ENCODE measurements at places on chromosomes 4 and X.
A peak's percentile ranks its signal among the peaks of the same experiment; 100 is the strongest.

GRCh38 chr4:34950926-34951325 lies 1293.4 kb downstream of the ARAP2 start:
- peak; percentile 14 for DNase-seq

DNA sequence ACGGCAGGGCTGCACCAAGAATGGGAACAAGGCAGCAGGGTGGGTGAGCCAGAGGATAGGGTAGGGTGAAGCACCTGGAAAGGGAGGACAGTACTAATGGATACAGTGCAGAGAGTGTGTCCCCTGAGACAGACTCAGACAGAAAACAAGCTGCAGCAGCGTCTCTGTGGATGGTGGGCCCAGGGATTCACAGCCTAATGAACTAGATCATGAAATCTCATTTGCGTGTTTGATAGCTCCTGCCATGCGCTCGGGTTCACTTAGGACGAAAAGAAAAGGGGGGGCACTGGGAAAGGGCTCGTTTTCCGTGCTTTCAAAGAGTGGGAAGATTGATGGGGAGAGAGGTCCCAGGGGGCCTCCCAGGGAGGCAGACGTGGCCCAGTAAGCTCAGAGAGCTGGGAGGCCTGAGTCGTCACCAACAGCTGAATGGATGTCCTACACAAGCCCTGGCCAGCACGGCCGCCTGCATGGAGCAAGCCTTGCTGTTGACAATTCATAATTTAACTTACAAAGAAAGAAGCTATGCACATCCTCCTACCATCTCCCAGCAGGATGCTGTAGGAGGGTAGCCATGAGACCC lies 446.9 kb downstream of the BCOR start:
- peak; percentile 24 for DNase-seq

GRCh38 chrX:119132316-119132715 lies 4.7 kb upstream of the KIAA1210 start:
- no peak for DNase-seq

DNA sequence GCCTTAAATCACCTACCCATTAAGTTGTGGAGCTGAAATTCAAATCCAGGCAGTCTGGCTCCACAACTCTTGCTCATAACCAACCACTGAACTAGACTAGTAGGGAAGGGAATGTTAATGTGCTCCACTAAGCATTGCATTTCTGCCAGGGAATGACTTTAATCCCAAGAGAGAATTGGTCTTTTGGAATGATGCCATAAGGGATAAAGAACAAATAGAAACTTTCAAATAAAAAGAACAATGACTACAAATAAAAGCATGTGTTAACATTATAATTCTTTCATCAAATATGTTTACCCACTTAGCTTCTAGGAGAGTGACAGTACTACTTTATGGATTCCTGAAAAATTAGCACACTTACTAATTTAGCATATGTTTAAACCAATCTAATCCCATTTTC lies 905.9 kb downstream of the CENPC start:
- no peak for DNase-seq

GRCh38 chr4:178385481-178385880 lies 943.2 kb upstream of the AGA start:
- no peak for DNase-seq

- DNase-seq, result no peak
These were observed 234.7 kb downstream of the LDB2 start for GRCh38 chr4:16663732-16664131.

GRCh38 chr4:74555843-74556242 lies 110.9 kb downstream of the AREG start:
- DNase-seq, result no peak

- no peak for DNase-seq
These were observed 224.7 kb downstream of the MID1 start for GRCh38 chrX:10395643-10396042.

DNA sequence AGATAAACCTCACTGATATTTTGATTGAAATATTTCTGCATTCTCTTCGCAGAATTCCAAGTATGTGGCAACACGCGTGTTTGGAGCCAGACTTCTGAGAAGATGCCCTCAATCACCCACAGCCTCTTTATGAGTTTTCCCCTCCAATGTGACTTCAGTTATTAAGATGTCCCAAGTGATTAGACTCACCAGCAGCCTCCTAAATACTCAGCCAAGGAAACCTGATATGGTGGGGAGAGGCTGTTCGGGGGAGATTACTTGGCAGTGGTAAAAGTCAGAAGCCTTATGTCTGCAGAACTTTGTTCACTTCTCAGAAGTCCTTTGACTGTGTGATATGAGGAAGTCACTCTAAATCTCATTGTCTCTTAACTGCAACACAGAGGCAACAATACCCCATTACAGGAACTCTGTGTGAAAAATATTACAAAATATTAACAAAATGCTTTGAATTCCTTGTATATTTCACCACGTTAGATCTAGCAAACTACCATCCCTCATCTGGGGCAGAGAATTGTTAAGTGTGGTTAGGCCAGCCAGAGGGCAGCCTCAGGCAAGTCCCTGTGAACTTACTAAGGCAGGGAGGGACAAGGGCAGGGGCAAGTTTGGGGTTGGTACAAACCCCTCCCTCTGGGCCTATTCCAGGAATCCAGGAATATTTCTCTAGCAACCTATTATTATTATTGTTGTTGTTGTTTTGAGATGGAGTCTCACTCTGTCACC lies 151.4 kb upstream of the USP9X start:
- DNase-seq, result peak; percentile 46

DNA sequence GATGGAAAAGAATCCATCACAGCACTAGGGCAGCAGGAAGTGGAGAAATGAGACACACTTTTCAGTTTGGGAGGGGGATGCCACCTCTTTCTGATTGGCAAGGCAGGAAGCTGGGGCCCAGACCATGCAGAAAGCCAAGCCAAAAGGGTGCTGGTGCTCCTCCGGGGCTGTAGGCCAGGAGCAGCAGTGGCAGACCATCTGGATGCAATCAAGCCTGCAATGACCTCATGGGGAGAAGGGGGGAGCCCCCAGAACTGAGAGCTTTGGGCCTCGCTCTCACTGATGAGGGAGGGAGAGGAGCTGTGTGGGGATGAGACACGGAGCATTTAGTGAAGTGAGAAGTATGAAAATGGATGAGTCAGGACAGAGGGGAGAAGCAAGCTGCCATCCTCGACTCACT lies 141.3 kb upstream of the NALF2 start:
- DNase-seq, result peak; percentile 30

- no peak for DNase-seq
These were observed 1.1 kb upstream of the CYTL1 start for GRCh38 chr4:5020341-5020740.

DNA sequence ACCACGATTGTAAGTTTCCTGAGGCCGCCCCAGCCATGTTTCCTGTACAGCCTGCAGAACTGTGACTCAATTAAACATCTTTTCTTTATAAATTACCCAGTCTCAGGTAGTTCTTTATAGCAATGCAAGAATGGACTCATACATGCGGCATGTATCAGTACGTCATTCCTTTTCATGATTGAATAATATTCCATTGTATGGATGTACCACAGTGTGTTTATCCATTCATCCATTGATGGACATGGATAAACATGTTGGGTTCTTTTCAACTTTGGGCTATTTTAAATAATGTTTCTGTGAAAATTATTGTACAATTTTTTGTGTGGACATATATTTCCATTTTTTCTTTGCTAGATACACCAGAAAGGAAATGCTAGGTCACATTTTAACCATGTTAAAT lies 99.2 kb upstream of the IGSF1 start:
- no peak for DNase-seq

DNA sequence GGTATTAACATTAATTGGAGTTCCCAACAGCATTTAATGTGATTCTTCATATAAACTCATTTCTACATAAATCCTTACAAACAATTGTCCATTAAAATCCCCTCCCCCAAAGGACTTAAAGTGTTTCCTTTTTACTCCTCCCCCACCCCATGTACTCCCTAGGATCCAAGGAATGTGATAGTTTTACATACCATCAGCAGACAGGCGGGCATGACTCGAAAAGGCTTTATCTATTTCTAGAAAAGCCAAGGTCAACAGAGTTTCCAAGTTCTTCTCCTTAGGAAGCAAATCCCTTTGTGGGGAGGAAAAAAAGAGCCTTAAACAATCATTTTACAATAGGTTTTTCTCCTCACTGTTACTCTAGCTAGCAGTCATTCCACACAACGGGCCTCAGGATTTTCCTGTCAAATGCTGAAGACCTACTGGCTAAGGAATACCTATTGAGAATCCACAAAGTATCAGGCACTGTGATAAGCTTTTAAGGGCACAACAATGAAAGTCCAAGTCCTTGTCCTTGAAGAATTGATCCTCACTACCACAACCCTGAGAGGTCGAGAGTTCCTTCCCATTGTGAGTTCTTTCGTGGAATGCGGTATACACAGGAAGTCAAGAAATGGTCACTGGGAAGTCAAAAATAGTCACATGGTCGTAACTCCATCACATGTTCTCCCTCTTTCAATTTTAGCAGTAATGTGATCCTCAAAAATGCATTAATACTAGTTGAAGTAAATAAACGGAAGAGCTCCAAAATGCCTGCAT lies 7.2 kb downstream of the PPM1K start:
- no peak for DNase-seq

DNA sequence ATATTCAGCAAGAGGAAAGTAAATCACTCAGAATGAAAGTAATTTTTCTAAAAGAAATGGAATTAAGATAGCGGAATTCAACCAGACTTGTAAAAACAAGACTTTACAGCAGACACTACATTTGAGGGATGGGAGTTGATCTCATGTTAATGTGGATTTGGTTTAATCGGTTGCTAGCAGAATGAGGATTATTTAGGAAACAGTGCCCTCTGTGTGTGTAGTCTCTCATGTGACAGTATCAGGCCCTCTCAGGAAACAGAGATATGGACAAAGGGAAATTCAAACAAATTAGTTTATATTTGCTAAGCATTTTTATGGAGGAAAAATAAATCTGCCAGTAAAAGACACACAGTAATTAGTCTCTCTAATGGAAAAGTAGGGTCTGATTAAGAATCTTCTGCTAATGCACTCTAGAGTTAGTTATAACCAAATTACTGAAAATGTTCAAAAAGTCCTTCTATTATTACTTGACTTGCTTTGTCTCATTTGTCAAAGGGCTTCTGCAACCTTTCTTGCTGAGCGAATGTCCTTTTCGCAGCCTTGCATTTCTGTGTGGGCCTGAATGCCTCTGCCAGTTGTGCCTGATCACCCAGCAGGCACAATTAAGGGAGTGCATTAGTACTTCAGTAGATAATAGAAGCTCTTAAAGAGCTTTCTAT lies 1282.3 kb upstream of the TENM3 start:
- DNase-seq, result peak; percentile 26

GRCh38 chr4:152564336-152564735 lies 28.4 kb upstream of the FBXW7 start:
- DNase-seq, result no peak

DNA sequence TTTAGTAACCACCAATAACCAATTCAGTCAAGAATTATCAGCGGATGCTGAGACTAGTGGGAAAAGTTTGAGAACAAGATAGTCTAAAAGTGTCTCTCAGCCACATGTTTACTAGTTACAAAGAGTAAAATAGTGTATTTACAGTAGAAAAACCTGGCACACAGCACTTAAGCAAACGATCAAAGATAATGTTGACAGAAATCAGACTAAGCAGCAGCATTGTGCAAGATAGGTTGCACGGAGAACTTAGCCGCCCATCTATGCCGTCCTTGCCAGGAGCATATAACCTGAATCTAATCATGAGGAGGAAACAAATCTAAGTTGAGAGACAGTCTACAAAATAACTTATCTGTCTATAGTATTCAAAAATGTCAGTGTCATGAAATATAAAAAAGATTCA lies 35.3 kb downstream of the KLHL5 start:
- no peak for DNase-seq

- DNase-seq, result no peak
These were observed 89.3 kb downstream of the FHDC1 start for GRCh38 chr4:153025406-153025805.

DNA sequence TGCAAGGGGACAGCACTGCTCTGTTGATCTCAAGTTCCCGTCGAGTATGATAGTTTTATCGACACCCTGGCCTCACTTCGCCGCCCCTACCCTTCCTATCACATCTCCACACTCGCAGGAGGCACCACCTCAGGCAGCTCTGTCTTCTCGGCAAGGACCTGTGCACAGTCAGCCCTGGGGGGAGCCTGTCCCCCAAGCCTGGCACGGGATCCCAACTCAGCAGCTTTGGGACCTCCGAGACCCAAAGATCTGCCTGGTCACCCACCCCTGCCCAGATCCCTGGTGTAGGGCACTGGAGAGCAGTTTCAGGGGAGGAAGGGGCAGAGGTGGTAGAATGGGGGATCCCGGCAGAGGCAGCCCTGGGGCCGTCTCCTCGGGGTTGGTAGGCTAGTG lies 18.0 kb upstream of the UBA1 start:
- DNase-seq, result no peak

DNA sequence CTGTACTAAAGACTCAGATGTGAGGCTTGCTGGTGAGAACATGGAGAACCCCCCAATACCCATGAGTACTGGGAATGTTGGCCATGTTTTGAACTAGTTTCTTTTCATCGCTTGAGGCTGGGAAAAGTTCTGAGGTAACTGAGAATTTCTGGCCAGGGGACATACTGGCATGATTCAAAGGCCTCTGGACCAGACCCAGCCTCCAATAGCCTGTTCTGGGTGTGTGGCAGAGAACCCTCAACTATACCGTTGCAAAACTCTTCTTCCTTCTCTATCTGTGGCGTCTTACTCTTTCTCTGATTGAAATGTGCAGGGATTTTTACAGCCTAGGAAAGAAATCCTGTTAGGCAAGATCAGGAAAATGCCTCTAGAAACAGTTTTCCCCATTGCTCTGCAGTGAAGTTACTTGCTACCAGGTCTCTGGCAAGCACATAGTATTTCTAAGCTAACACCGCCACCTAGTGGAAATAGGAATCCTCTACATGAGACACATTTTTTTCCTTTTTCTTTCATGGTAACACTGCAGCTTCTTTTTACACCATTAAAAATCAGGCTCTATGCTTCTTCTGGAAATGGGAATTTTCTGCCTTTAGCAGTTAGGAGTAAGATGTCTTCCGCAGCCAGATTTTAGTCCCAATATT lies 170.7 kb upstream of the ZCCHC13 start:
- peak; percentile 62 for DNase-seq

GRCh38 chrX:15680401-15680800 lies 15.8 kb upstream of the CLTRN start:
- no peak for DNase-seq

GRCh38 chr4:3636646-3637320 lies 104.6 kb upstream of the LRPAP1 start:
- no peak for DNase-seq

GRCh38 chr4:98758182-98758581 lies 99.8 kb upstream of the TSPAN5 start:
- no peak for DNase-seq

- no peak for DNase-seq
These were observed 373.4 kb downstream of the PRDM5 start for GRCh38 chr4:120549011-120549570.

- DNase-seq, result no peak
These were observed 43.9 kb upstream of the FAM9A start for GRCh38 chrX:8845060-8845459.

DNA sequence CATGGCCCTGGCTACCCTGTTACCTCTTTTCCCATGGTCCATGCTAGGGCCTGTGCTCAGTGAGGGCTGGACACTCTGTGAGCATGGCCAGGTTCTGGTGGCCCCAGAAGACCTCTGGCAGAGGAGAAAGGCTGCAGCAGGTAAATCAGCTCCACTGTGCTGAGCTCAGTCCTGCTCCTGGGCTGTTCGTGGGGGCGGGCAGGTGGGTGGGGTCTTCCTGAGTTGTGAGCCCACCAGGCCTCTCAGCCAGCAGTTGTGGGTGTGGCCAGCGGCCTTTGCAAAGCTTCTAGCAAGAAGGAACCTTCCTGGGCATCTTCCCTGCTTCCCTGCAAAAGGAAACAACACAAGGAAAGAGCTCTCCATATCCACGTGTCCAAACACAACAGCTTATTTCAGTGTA lies 85.3 kb upstream of the STX18 start:
- DNase-seq, result no peak
